ENCODE measurements at places on chromosomes 7 and 10.

GRCh38 chr7:29209745-29210144, 15.2 kb downstream of the CHN2 start:
- no peak for DNase-seq

- no peak for DNase-seq
Observed at GRCh38 chr7:22932896-22933295, 81.0 kb downstream of the HYCC1 start.

GRCh38 chr7:135672560-135673359, 10.4 kb downstream of the STMP1 start:
- DNase-seq: no peak

DNA sequence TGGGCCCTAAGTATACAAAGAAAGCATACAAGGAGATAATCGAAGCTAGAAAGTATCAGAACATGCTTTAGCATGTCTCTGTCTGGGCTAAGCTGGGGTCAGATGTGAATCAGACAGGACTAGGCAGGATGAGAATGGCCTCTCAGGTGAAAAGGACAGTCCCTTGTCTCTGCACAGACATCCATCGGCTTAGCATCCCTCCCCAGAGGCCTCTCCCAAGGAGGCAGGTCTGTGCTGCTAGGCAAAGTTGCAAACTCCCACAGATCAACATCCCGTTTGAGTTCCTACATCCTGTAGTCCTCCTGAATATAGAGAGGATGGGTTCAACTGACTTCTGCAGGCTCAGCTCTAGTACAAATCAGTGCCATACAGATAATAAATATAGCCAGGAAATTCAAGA, 24.5 kb downstream of the CHST15 start:
- DNase-seq: no peak

GRCh38 chr7:35681231-35682029, 13.5 kb downstream of the HERPUD2 start:
- DNase-seq: no peak

- no peak for DNase-seq
Observed at GRCh38 chr7:92647011-92647625, 56.9 kb upstream of the FAM133B start.

DNA sequence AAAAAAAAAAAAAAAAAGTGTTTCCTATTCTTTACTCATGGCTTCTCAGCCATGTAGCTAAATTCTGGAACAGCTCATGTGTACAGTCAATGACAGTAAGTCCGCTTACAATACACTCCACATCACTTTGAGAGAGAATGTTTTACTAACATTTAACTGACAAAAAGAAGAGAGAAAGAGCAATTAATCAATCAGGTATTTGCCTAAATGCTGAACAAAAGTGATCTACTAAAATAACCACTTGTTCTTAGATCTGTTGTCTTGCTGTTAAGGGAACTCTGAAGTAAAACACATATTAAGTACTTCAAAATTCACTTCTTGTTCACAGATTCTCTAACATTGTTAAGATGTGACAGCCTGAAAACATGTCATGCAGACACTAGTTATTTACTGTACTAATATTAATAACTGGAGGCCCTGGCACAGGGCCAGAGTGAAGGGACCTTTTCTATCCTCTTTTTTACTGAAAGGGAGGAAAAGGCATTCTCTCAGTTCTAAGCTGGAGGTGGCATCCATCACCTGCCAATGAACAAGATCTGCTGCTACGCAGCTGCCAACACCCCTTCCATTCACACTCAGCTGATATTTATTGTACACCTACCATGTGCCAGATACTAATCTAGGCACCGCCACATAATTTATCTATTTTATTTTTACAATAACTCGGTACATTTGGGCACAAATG, 72.6 kb downstream of the AHR start:
- DNase-seq: no peak

GRCh38 chr10:22229802-22230157, 12.0 kb upstream of the EBLN1 start:
- DNase-seq: no peak

- no peak for DNase-seq
Observed at GRCh38 chr10:104016661-104017060, 49.7 kb downstream of the SLK start.

- no peak for DNase-seq
Observed at GRCh38 chr7:107824858-107825257, 21.8 kb upstream of the SLC26A3 start.

DNA sequence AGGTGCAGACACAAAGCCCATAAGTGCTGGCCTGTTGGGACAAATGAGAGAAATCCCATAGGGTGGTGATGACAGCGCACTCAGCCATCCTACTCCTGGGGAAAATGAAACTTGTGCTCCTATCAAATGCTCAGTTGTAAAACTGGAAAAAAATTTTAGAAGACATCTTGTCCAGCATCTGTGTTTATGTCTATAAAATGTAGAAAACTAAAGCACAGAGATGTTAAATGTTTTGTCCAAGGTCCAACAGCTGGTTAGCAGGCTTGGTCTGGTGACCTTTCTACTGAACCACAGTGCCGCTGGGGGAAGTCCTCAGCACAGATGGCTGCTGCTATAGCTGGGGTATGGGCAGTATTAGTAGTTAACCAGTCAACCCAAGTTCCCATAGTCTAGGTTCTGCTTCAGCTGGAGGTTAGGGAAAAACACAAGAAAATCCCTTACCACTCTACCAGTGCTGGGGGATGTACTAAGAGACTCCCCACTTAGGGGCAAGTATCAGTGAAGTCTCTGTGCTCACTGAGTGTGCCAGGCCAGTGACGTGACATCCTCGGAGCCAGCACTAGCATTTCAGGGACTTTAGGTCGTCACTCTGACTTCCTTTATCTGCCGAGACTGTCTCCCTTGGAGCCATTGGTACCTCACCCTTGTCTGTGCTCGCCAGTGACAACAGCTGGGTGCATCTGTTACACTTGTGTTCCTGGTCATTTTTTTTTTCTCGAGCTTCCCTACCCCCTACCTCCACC, 1.9 kb downstream of the TSPAN33 start:
- no peak for DNase-seq

DNA sequence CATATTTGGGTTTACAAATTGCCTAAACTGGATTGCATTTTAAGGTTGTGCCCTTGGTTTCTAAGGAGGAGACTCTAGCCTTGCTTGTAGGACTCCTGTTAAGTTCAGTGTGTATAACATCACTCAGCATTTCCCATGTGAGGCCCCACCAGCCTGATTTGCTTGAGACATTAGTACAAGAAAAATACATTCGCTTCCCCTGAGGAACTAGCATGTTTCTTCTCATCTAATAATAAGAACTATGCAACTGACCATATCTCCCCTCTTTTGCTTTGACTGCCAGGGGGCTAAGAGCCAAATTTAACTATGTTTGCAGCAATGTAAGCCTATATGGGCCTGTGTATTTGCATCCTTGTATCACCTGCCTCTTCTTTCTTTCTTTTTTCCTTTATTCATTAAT, 737.9 kb downstream of the INHBA start:
- DNase-seq: no peak

- no peak for DNase-seq
Observed at GRCh38 chr7:128883622-128884448, 21.2 kb downstream of the ATP6V1F start.

GRCh38 chr10:123999261-123999660, 94.1 kb downstream of the CHST15 start:
- no peak for DNase-seq

- DNase-seq: no peak
Observed at GRCh38 chr10:11017000-11017569, 587 bp upstream of the CELF2 start.

GRCh38 chr10:87702260-87702972, 42.7 kb downstream of the PAPSS2 start:
- DNase-seq: no peak

GRCh38 chr7:112986256-112987031, 100.2 kb downstream of the GPR85 start:
- no peak for DNase-seq

DNA sequence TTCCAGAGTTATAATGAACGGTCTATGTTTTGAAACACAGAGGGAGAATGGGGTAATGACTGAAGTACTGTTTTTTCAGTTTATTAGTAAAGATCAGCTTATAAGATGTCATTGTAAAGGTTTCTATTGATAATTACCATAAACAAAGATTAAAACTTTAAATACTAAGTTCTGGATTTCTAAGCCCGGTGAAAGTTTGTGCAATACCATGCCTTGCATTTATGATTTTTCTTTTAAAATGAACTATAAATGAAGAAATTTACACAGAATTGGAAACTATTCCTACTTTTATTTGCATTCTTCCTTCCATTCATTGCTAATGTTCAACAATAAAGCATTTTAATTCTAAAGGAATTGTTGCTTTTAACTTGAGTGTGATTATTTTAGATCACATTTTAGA, 4.9 kb downstream of the MEOX2 start:
- DNase-seq: no peak

DNA sequence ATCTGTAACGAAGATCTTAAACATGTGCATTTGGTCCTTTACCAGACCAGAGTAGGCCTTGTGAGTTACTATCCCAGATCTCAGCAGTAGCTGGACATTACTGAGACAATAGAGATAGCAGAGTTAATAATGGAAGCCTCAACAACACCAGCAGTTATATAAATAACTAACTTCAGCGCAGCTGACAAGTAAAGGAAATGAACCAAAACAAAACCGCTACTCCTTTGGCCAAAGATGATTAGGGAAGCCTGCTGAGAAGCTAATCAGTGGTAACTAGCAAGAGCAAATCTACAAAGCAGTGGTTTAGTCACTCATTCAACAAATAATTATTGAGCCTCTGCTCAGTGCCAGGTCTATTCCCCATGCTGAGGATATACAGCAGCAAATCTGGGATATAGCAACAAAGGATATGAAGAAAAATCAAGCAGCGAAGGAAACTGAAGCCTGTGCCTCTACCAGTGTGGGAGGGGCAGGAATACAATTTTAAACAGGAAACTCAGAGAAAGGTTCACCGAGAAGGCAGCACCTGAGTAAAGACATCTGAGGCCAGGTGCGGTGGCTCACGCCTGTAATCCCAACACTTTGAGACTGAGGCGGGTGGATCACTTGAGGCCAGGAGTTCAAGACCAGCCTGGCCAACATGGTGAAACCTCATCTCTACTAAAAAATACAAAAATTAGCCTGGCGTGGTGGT, 103.6 kb downstream of the ELMO1 start:
- no peak for DNase-seq

DNA sequence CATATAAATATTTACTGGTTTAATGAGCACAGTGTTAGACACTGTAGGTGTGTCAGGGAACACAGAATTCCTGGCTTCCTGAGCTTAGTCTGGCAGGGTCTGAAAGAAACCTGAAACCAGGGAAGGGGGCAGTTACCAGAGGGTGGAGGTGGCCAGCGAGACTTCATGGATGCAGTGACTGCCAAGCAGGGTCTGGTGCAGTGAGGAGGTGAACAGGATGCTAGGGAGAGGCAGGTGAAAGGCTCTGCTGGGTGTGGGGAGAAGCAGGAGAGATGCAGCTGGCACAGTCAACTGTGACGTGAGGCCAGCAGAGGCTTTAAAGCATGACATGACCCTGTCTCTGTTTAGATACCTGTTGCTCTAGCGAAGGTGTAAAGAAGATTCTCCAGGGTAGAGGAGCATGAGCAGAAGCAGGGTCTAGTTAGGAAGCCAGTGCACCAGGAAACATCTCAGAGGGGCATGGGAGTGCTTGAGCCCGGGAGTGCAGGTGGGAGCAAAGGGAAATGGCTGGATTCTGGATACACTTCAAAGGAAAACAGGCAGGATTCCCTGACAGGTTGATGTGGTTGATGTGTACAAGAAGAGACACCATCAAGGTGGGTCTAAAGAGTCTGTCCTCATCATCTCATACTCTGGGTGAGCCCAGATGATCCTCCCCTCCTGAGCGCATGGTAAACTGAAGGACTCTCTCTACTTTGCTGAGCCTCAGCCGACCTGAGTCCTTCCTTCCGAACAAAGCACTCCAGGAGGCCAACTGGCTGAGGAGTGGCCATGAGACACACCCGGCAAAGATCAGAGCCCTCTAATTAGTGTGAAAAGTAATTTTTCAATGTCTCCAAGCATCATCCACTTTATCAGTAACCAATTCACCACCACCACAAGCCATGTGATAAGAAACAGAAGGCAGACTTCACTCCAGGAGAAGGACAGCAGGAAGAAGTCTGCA, 186.8 kb downstream of the COBL start:
- no peak for DNase-seq

GRCh38 chr10:9911488-9911887, 1106.2 kb upstream of the CELF2 start:
- DNase-seq: no peak

DNA sequence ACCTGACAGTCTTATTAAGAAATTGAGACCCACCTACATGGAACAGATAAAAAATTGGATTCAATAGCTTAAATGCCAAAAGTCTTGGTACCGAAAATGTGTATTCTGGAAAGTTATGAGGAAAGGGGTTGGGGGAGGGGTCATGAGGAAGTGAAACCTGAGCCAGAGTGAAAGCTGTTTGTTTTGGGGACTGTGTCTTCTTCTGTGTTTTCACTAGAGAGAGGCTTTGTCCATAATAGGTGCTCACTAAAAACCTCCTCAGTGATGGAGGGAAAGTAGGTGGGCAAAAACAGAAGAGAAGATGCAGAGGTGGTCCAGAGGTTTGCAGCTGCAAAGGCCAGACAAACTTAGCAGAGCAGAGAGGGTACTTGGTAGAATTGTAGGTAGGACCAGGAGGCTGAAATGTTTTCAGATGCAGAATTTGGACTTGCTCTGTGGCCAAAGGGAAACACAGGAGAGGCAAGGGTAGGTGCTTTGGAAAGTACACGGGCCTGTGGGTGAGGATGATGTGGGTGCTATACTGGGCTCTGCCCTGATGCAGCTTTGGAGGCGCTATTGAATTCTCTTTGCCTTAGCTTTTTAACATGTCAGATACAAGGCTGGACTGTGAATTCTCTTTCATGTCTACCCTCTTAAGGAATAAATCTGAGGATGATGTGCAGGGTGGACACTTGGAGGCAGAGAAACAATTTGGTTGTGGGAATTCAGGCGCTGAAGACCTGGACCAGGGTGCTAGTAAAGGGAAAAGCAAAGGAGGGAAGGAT, 254.6 kb downstream of the PTEN start:
- no peak for DNase-seq

GRCh38 chr10:5592070-5592469, 67.3 kb downstream of the CALML3 start:
- DNase-seq: no peak

- DNase-seq: no peak
Observed at GRCh38 chr7:140081774-140082425, 19.1 kb upstream of the PARP12 start.

- no peak for DNase-seq
Observed at GRCh38 chr10:47356708-47357107, 8.5 kb downstream of the RBP3 start.

- no peak for DNase-seq
Observed at GRCh38 chr7:124456286-124456685, 309.3 kb downstream of the GPR37 start.

DNA sequence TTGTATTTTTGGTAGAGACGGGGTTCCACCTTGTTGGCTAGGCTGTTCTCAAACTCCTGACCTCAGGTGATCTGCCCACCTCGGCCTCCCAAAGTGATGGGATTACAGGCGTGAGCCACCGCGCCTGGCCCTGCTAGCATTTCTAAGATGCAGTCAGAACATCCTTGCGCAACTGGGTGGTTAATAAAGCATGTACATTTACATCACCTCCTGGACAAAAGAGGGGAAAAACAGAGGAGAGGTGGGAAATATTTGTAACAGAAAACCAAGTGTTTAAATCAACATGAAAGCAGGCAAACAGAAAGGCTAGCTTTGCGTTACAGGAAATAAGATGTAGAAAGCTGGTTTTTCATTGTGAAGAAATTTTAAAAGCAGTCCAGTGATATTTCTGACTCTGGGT, 220.9 kb upstream of the KMT2E start:
- no peak for DNase-seq

- no peak for DNase-seq
Observed at GRCh38 chr7:77687747-77688144, 8.5 kb upstream of the RSBN1L start.

- DNase-seq: no peak
Observed at GRCh38 chr7:42605406-42606192, 306.3 kb downstream of the C7orf25 start.

Data from NCI-H524 treated with DMSO at 0.1 percent for 48 hours (cell line).